Skin of body (tissue), 3 donors: ENCODE measurements at places on chromosomes 7 and 10.

DNA sequence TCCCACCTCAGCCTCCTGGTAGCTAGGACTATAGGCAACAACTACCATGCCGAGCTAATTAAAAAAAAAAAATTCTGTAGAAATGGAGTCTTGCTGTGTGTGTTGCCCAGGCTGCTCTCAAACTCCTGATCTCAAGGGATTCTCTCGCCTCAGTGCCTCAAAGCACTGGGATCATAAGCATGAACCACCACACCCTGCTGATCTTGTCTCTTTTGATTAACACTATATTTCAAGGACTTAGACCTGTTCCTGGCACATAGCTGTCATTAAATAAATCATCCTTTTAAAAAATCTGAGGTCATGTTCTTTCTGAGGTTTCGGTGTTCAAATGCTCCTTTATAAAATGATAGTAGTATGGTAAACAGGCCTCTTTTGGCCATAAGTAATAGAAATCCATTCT lies 4.8 kb downstream of the PALS2 start:
- DNase-seq = no peak

GRCh38 chr7:120334475-120334874 lies 61.5 kb downstream of the KCND2 start:
- no peak for DNase-seq

DNA sequence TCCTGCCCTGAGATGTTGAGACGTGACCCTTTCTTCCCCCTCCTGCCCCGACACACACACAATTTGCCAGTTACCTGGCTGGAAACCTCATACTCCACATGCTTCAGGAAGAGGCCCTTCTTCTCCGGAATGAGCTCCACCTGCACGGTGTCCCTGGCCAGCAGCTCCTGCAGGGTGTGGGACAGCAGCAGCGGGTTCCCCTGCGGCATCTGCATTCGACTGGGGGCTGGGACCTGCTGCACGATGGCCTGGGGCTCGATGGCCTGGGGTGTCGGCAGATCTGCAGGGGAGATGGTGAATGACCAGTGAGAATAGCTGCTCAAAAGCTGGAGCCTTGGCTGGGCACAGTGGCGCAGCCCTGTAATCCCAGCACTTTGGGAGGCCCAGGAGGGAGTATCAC lies 36.0 kb downstream of the NUDT1 start:
- no peak for DNase-seq

DNA sequence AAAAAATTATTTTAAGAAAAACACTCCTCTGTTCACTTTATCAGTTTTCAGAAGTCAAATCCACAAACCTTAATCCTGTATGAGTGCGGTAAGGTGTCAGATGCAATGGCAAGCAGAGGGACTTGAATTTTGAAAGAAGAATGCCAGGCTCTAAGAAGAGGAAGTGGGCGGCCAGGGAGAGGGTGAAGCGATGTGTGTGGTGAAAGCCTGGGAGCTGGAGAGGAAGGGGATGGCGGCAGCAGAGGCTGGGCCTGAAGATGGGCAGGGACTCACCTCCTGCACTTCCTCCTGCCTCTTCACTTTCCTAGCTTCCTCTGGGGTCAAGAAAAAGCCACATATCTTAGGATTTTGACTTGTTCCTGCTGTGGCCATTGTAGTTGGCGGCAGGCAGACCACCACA lies 609.6 kb downstream of the PARD3 start:
- no peak for DNase-seq

DNA sequence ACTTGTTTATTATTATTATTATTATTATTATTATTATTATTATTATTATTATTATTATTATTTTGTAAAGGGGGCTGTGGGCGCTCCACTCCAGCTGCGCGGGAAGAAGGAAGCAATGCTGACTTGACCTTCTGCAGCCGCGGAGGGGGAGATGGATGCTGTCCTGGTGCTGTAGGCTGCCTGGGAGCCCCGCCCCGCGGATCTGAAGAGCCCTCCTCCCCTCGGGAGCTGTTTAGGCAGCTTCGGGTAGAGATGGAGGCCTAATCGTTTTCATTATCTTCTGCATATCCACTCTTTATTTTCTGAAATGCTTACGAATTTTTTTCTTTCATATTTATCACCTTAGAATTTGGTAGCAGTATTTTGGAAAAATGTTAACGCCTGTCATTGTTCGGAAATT lies 101.2 kb upstream of the KLF6 start:
- DNase-seq = no peak

- DNase-seq = no peak
Measured at GRCh38 chr7:98165827-98166667, 45.2 kb upstream of the BHLHA15 start.

DNA sequence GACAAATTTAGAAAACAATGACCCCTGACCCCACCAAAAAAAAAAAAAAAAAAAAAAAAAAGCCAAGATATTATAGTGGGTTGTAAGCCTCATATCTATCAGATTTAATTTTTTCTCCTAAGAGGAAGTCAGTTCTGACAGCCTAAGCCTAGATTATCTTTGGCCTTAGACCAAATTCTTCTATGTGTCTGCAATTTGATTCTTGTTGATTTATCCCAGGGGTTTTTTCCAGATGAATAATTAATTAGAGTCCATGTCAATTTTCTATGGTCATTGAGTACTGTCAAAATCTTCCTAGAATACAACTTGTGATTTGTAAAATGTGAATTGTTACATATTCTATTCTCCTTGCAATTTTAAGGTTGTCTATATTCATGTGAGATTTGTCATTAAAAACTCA lies 151.6 kb upstream of the CACNA2D1 start:
- no peak for DNase-seq

GRCh38 chr7:47577321-47577919 lies 4.5 kb downstream of the TNS3 start:
- peak; percentile 57 for DNase-seq

DNA sequence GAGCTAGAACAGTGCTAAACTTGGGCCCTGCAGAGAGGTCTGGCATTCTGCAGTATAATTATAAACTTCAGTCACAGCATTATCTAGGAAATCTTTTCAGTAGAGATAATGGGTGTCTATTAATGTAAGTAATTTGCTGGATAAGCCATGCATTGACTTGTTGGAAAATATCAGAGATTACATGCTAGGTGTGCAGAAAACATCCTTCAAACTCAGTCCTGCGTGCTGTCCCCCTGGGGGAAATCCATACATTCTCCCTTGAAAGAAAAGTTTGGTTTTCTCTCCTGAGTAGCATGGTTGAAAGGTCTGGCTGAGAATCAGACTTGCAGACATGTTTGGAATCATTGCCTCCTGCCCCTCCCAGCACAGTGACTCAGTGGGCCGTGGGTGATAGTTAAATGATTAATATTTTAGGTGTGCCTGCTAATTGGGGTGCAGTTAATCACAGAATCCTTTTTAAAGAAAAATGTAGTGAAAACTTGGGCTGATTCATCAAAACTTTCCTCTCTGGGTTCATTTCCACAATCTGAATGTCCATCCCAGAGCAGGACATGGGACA lies 13.9 kb upstream of the PRXL2A start:
- no peak for DNase-seq

- no peak for DNase-seq
Measured at GRCh38 chr10:9198611-9199010, 1144.1 kb downstream of the GATA3 start.

DNA sequence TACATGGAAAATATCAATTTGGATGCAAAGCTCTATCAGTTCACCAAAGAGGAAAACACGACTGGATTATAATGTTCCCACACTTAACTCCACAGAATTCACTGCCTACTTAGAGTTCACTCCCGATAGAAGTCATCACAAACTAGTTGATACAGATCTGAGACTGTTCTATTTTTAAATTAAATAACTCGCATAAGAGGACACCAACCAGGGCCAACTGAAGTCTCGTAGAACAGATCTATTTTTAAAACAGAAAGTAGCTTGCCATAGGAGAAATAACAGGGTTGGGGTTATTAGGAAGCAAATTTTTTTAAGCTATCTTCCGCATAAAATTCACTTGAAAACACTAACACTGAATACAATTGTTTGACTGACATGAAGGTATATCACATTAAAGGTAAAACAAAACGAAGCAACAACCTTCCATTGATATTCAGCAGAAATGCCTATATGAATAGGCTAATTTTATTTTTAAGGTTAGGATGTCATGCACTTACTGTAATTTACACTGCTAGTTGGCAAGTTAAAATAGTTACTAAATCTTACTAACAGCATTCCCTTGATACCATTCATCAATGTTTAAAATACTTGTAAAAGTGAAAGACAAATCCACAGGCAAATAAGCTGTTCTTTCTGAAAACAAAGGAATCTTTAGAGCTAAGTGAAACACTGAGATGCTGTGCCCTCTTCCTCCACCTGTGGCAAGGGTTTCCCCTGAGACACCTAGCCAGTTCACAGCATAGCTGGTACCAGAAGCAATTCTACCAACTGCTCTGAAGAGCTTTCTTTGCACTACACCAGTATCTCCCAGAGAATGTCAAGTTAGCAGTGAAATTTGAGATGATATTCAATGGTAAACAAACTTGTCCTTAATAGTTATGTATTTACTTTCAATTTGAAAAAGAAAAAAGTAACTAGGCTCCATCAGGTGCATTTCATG lies 186.7 kb upstream of the ANK3 start:
- DNase-seq = no peak

DNA sequence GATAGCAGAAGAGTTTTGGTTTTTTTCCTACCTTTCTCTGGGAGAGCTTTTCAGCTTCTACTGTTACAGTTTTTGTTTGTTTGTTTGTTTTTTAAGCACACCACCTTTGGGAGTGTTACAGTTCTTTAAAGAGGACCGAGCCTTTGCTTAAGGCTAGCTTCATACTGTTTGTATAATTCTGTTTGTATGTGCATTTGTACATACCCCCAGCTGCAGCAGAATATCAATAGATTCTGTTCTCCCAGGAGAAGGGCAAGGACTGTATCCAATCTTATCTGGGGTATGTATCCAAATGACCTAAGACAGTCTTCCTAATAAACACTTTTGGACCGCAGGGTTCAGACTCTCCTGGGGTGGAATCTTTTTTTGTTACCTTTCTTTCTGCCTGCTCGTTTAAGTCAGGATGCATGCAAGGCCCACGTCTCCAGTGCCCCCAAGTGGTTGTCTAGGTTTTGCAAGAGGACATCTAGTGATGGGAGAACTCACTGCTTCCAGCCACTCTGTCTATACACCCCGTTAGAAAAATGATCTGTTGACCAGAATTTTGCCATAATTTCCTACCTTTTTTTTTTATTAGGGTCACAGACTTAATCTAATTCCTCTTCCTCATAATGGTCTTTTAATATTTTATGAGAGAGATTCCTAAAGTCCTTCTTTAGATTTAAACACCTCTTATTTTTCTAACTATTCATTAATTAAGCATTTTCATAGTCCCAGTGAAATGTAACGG lies 23.9 kb downstream of the NRF1 start:
- peak; percentile 30 for DNase-seq

DNA sequence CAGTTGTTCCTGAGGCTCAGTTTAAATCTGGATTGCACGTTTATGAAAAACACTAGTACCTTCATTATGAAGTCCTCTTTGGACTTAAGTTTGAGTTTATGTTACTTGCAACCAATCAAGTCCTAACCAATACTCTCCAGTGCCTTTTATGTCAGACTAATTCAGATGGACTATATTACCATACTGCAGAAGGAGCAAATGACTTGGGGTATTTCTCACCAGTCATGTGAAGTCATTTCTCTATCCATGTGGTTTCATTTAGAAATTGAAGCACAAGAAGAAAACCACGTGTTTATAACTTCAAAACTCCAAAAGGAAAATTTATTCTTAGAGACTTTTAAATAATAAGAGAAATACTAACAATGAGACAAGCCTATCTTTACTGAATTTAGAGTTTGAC lies 201.6 kb downstream of the MBL2 start:
- DNase-seq = peak; percentile 23

DNA sequence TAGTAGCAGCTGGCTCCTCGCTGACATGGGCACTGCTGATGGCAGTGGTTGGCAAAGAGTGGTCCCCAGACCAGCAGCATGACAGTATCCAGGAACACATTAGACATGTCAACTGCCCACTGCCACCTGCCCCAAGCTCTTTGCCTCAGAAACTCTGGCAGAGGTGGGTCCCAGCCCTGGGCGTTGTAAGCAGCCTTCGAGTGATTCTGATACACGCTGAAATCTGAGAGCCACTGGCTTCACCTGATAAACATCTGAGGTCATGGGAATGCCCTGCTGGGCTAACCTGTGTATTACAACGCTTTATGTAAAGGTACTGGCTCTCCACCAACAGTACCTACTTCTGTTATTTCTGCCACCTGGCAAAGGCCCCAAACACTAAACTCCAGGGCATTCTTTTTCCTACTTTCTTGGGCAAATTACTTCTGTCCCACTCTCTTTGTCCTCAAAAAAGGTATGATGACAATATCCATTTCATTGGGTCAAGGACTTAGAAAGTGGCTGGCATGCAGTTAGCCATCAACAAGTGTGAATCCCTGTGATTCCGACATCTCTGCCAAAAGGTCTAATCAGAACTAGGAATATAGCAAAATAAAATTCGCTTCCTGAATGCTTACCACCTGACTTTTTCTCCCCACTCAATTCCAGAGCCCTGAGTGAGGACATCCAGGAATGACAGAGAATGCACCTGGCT lies 9.2 kb downstream of the SGMS1 start:
- DNase-seq = no peak

- peak; percentile 74 for DNase-seq
Measured at GRCh38 chr10:114526504-114527238, 122.4 kb upstream of the AFAP1L2 start.

GRCh38 chr10:71135236-71135635 lies 77.1 kb upstream of the UNC5B start:
- DNase-seq = no peak

DNA sequence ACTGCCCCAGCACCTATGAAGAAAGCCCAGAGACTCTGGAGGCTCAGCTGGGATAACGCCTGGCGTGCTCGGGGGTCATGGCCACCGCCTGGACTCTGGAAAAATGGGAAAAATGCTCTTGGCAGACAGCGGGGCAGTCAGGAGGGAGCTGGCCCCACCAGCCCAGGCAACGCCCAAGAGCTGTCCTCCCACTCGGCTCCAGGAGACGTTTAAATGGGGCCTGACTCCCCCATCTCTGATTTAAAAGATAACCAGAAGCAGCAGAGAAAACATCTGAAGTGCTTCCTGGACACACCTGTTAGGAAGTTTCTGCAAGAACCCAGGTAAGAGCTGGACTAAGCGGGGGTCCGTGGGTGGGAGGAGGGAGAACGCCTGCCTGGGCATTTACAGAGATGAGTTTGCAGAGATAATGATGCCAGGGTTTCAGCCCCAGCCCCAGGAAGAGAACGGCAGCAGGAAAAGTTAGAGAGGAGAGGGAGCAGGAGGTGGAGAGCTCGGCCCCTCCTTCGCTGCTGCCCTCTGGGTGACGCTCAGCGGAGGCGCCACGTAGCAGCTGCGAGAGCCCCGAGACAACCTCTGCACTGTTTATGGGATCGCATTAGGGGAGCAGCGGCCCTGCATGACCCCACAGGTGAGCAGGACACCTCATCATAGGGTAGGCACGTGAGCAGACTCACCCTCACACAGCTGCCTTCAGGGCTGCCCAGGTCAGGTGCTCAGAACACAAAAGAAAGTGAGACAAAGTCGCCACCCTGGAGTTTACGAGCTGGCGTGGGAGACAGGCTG lies 83.5 kb upstream of the INSIG1 start:
- DNase-seq = no peak

GRCh38 chr10:88103576-88103975 lies 240.2 kb downstream of the PTEN start:
- DNase-seq = no peak

- DNase-seq = no peak
Measured at GRCh38 chr10:47145290-47145934, 154.6 kb upstream of the GDF10 start.
